Spleen (tissue), 13 donors: ENCODE measurements at places on chromosomes 7 and 10. TPM values are rescaled to one million over a fixed set of nuclear protein-coding genes. Genes with fewer than 3 reads are reported as not detected.

GRCh38 chr7:149854611-149855360 is 16.6 kb downstream of the ZNF862 start:
- no peak for DNase-seq

GRCh38 chr7:94178230-94178629 is 174.1 kb upstream of the BET1 start:
- DNase-seq: no peak

GRCh38 chr7:78673272-78673671 is 780.2 kb downstream of the MAGI2 start:
- DNase-seq: no peak

DNA sequence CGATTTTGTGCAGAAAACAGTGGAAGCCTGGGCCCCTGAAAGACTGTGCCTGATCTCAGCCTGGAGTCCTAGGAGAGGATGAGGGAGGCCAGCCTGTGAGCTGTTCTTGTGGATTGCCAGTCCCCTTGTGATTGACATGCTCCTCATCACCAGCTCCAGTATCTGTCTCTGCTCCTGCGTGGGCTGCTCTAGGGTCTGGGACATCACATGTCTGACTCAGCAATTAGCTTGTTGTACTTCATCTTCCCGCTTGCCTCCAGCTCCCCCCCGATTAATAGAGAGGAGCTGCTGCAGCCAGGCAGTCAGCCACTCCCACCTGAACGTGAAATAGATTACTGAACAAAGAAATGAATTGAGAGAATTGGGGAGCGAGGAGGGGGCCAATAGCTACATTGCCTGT is 99.6 kb upstream of the TBX20 start:
- no peak for DNase-seq

- DNase-seq: no peak
Observed at GRCh38 chr7:24448038-24448437, 125.2 kb upstream of the PALS2 start.

Gene EEPD1
- 8.9 TPM for total RNA-seq

Gene DPYSL4
- total RNA-seq: 3.8 TPM

Gene PNLIPRP3
- not detected for total RNA-seq

Gene MYL10
- not detected for total RNA-seq

Gene EIF5AL1
- total RNA-seq: 0.10 TPM

Gene NAT16
- total RNA-seq: not detected

Gene ELOVL3
- total RNA-seq: 0.64 TPM
